Mucosa of descending colon (tissue), 3 donors: ENCODE measurements at places on chromosomes 7 and 10. TPM values are rescaled to one million over a fixed set of nuclear protein-coding genes. Genes with fewer than 3 reads are reported as not detected.

GRCh38 chr10:89134963-89135362 lies 72.2 kb downstream of the CH25H start:
- no peak for DNase-seq

DNA sequence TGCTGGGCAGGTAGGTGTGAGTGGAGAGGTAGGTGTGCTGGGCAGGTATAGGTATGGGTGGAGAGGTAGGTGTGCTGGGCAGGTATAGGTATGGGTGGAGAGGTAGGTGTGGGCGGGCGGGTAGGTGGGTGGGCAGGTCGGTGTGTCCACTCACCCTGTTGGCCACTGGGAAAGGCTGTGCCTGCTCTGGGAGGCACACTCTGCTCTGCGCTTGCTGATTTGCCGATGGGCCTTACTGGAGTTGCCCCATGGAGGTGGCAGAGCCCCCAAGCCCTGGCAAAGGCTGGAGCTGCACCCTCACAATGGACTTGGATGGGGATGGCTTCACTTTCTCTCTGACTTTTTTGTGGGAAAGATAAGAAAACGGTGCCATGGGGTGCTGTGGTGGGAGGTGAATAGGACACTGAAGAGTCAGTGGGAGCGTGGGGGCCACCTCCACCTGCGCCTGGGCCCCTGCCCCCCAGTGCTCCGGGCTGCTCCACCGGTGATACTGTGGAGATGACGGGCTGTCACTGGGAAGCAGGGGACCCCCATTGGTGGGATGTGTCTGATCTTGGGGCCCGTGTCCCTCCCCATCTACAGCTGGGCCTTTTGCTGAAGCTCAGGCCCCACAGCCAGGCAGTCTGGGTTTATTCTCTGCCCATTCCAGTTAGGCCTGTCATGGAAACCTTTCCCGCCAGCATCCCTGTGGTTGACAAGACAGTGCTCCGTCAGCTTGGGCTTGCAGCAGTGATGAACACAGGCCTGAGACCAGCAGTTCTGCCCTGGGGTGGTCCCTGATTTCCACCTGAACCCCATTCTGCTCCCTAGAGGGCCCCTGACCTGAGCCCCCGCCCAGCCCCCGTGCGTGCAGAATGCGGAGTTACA lies 75.0 kb downstream of the NKX6-2 start:
- DNase-seq: peak; percentile 10

DNA sequence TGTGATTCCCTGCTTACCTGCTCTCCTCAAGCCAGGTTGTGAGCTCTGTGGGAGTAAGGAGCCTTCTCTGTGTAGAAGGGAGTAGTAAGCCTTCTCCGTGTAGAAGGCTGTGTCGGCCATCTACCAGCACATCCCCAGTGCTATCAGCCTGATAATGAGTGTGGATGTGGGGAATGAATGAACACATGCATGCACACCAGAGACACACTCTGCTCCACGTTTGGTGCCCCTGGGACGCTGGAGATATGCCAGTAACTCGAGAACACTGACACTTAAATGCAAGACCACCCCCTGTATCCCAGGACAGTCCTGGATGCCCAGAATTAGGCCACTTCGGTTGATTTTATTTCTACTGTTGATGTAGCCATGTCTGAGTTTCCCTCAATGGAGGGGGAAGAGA lies 21.1 kb upstream of the GPR26 start:
- no peak for DNase-seq

GRCh38 chr7:78479348-78479747 lies 680.8 kb downstream of the PHTF2 start:
- DNase-seq: no peak

ZNF398 gene
- total RNA-seq: 17.2 TPM
